Activated naive CD4-positive, alpha-beta T cell treated with anti-CD3 and anti-CD28 coated beads, Interleukin-2, amount 50 U/mL, for 16 hours (primary cell): ENCODE measurements at places on chromosomes 1 and 21.

GRCh38 chr1:167668108-167668507, 38.1 kb downstream of the RCSD1 start:
- no peak for DNase-seq

DNA sequence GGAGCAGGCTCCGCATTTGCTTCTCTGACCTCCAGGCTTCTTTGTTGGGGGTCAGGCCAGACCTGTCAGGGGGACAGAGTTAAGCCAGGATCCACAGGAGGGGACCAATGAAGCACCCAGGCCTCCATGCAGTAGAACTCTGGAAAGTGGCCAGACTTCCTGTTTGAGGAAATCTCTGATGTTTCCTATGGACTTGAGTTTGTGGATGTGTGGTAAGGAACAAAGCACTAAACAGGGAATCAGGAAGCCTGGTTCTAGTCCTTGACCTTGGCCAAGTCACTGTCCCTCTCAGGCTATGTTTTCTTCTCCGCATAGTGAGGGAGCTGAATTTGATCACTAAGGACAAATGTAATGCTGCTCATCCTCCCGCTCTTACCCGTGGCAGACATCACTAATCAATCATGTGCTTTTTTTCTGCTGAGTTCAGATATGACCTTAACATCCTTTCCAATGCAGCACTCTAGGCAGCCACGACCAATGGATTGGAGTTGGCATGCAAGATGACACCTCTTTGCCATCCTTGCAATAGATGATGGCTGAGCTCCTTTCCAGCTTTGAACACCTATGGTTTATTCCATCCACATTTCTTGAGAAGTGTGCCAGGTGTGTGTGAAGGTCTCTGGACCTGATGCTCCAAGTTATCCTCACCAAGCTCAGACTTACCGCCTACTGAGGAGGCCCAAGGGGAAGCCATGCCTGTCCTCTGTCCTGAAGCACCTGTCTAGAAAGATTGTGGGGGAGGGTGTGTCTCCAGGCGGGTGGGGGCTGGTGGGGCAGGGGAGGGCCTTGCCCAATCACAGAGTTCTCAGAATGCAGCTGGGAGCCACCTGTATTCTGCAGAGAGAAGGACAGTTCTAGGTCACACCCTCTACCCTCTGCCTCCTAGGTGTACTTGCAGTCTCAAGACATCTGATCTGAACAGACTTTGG, 9.9 kb downstream of the SH2D2A start:
- DNase-seq = no peak

DNA sequence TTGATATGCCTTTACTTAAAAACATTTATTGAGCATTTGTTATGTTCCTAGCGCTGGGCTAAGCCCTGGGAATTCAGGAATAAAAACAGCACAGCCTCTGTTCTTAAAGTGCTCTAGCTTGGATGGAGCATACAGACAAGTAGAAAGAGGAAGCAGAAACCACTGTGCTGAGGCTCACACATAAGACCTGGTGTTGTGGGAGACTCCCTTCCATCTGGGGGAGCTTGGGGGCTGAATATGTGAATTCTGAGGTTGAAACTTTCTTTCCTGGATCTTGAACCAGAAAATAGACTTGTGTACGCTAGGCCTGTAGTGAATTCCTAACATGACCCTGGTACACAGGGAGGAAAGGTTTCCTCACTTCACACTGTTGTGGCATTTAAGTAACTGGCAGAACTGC, 209.9 kb downstream of the ZNF326 start:
- no peak for DNase-seq

DNA sequence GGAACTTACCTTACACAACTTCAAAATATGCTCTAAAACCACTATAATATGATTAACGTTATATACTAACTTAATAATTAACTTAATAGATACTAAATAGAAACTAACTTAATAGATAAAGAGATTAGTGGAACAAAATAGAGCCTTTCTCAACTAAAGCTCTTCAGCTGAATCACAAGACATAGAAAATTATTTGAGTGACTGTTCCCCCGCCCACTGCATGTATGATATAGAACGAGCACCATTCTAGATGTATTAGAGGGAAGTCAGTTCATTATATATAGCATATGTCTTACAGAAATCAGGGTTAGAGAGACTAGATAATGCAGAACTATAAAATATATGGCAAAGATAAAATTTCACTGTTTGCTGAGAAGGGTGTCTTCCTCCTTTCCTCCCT, 16.3 kb downstream of the LYPLAL1 start:
- peak; percentile 9 for DNase-seq

- no peak for DNase-seq
Observed at GRCh38 chr1:20339811-20340457, 49.3 kb downstream of the VWA5B1 start.

DNA sequence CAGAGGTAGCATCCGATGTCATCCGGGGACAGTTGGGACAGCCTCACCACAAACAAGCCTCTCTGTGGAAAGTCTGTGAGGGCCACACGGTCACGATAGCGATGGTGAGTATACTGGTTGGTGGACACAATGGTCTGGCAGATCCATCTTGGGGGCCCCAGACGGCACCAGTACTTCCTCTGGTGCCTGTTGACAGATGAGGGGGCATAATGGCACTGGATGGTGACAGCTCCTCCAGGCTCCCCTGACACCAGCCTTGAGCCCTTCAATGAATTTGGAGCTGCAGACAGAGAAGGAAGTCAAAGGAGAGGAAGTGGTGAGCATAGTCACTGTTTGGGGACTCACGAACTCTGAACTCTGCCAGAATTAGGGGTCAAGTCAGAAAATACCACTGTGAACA, 8.0 kb downstream of the FCAMR start:
- no peak for DNase-seq

GRCh38 chr1:50995651-50996050, 25.6 kb downstream of the CDKN2C start:
- DNase-seq = no peak

GRCh38 chr1:71618766-71619530, 538.1 kb upstream of the ZRANB2 start:
- no peak for DNase-seq

GRCh38 chr1:215082532-215083382, at the start of gene KCNK2:
Gene KCNK2 (plus strand): TSS chr1:215082737. CDS start chr1:215083386, 649 bp downstream.
- no peak for DNase-seq

- no peak for DNase-seq
Observed at GRCh38 chr1:90722874-90723589, 5.9 kb upstream of the BARHL2 start.

DNA sequence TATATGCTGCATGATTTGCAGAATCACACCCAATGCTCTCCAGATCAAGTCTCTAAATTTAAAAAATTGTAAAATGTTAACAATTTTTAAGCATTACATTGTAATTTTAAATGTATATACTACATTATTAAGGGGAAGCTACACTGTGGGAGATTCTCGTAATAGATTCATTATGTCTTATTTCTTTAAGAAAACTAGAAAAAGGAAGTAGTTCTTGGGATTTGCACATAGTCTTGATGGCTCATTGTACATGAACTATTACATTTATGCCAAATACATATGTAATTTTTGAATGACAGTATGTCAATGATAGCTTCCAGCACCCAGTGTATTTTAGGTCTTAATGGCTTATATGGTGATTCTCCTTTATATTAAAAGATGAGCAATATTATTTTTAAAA, 250.3 kb downstream of the PTPRC start:
- no peak for DNase-seq

GRCh38 chr1:93871366-93871765, 7.6 kb downstream of the DNTTIP2 start:
- no peak for DNase-seq

DNA sequence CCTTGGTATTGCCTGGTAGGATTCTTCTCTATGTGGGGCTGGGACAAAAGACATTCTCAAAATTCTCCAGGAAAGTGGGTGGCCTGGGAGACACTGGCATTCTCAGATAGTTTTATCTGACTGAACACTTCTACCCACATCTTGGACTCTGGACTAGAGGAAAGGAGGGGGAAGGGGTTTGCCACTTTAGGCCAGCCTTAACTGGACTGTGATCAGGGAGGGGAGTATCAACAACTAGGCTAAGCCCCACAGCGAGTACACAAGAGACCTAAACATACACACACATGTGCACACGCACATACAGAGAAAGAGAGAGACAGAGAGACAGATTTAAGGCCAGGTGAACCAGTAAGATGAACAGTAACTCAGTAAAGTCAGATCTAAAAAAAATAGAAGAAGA, 1.2 kb upstream of the SEMA6C start:
- DNase-seq = no peak

- no peak for DNase-seq
Observed at GRCh38 chr1:247360116-247360898, 28.6 kb upstream of the ZNF496 start.

DNA sequence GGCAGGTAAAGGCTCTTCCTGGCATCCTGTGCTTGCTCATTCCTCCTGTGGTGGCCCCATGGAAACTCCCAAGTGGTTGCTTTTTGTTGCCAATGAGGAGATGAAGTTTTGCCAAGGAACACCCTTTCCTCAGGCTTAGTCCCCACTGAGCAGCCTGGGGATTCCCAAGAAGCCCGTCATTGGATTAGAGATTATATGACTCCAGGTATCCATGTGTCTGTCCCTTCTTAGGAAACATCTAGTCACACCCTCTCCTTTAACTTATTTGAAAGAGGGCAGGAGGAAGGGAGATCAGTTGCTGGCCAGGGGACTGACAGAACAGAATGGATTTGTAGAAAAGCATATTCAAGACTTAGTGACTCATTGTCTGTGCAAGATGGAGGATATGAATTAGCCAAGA, 3.8 kb upstream of the LCE3A start:
- no peak for DNase-seq

- DNase-seq = no peak
Observed at GRCh38 chr1:214557952-214558735, 6.7 kb upstream of the PTPN14 start.

GRCh38 chr1:160217481-160218051, 12.4 kb downstream of the PEA15 start:
- no peak for DNase-seq
